IMR-90 (cell line): ENCODE measurements at places on chromosomes 5 and 9. TPM values are rescaled to one million over a fixed set of nuclear protein-coding genes. Genes with fewer than 3 reads are reported as not detected.
A peak's percentile ranks its signal among the peaks of the same experiment; 100 is the strongest.

DNA sequence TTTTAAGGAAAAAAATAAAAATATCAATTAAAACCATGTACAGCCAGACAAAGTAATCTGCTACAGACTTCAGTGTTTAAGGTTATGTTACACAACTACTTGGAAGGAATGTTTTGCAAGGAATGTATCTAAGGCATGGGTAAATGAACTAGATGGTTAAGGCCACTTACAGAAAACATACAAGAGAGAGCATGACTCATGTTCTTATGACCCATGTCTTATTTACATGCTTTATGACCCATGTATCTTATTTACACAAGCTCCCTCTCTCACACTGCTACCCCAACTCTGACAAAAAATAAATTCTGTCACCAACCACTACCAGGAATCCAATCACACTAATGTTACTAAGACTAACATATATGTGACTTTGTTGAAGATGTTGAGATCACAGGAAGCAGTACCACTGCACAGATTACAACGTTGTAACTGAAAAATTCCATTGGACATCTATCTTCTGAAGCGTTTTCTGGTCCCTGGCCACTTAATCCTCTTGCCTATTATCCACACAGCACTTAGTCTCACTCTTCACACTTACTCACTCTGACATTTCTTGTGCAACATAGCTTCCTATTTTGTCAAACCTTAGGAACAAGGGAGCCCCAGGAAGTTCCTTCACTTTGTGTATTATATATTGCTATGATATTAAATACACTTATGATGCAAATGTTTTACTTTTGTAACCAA is 1630.1 kb upstream of the C9orf72 start:
- no peak for DNase-seq

The SPINK7 gene
- total RNA-seq, result not detected in 2 replicates

- DNase-seq, result peak; percentile 10
Observed at GRCh38 chr5:14753292-14753691, 88.8 kb downstream of the OTULIN start.

DNA sequence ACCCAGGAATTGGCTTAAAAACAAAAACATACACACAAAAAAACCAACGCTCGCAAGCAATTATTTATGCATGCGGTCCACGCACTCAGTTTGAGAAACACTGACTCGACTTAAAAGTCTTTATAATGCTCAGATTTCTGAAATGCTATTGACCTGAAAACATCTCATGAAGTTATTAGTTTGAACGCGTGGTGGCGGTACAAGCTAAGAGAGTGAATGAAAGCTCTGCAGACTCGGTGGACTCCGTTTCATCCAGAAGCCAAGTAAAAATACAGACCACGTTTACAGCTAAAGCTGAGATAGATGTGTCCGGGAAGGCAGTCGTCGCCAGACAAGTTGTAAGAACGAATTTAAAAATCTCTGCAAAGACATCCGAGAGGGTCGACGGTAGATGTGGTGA is at the start of gene PCDHB6:
PCDHB6 (plus strand) TSS at position 246 of the 400 bp plus-strand sequence. CDS start 201 bp downstream, outside the sequence.
- DNase-seq, result peak; percentile 3

The SUSD1 gene
- total RNA-seq, result 4.2 and 4.7 TPM in 2 replicates

DNA sequence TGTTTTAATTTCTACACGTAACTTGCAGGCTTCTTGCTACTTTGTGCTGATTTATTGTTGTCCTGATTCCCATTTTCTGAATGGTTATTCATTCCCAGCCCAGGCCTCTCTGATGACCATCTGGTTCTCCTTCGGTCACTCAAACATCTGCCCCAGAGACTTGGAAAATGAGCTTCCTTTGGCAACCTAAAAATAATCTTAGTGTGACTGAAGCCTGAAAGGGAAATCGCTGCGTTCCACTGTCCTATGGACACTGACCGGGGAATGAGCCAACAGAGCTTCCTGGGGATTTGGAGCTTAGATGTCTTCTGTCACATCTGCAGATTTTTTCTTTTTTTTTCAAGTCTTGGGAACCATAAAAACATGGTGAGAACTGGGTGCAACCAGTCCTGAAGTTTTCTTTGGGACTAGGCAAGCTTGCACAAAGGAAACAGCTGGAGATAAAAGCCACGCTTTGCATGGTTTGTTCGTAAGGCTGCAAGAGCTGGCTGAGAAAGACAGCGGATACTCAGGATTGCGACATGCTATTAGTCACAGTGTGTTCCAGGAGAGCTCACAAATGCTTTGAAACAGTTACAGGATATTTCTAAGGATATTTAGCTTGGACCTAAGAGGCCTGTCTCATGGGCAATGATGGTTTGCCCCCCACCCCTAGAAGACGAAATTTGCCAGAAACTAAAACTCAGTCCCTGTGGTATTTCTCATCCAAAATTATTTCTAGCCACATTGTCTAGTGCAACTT is 146.2 kb downstream of the GOLPH3 start:
- DNase-seq, result peak; percentile 97

- DNase-seq, result no peak
Observed at GRCh38 chr5:133387621-133388020, 224.7 kb downstream of the FSTL4 start.

DNA sequence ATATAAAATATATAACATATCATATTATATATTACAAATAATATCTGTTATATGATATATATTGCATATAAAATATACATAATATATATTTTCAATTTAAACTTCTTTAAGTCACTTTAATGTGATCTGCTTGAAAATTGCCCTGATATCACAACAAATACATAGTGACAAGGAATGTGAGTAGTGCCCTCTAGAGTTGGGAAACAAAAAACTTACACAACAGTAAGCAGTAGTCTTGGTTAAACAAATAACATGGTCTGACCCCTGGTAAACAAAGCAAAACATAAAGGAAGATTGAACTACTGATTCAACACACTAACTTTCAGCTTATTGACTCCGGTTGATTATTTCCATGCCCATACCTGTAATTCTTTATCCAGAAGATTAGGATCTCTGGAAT is 188.3 kb upstream of the NMUR2 start:
- no peak for DNase-seq

The SLC34A3 gene
- total RNA-seq, result not detected in 2 replicates

The PCDHGA9 gene
- 3.9 and 4.5 TPM in 2 replicates for total RNA-seq

The ZER1 gene
- total RNA-seq, result 7.5 and 7.7 TPM in 2 replicates

GRCh38 chr5:9335754-9336495 is 209.9 kb downstream of the SEMA5A start:
- no peak for DNase-seq

DNA sequence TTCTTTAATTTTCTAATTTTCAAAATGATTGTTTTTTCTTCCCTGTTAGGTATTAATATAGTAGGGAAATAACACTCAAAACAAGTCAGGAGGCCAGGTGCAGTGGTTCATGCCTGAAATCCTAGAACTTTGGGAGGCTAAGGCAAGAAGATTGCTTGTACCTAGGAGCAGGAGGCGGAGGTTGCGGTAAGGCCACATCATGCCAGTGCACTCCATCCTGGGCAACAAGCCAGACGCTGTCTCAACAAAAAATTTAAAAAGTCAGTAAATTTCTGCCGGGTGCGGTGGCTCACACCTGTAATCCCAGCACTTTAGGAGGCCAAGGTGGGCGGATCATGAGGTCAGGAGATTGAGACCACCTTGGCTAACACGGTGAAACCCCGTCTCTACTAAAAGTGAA is 10.2 kb upstream of the CDK7 start:
- DNase-seq, result no peak

GRCh38 chr5:142313682-142314081 is 11.1 kb downstream of the SPRY4 start:
- DNase-seq, result no peak

The SOX30 gene
- total RNA-seq, result not detected in 2 replicates

The MAP1B gene
- 183 and 212 TPM in 2 replicates for total RNA-seq

GRCh38 chr9:120876842-120877240 is at the start of gene PHF19:
TSS of gene PHF19 (minus strand) at chr9:120877188. CDS start at chr9:120874741, 2,447 bp downstream.
- DNase-seq, result no peak

The CLK4 gene
- total RNA-seq, result 8.2 and 14.4 TPM in 2 replicates

DNA sequence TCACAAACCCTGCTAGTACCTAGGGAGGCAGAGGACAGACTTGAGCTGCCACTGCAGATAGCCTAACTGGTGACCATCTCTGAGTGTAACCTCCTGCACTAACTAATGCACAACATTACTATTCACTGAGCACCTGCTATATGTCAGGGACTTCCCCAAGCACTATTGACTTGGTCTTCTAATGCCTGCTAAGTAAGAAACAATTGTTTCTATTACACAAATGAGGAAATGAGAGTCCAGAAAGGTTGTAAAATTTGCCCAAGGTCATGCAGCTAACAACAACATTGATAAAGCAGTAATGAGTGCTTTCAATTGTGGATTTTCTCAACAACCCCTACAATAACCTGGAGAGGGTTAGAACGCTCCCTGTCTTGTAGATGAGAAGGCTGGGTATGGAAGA is 183.7 kb downstream of the ZNF462 start:
- no peak for DNase-seq

GRCh38 chr9:97852399-97853055 is 499 bp upstream of the FOXE1 start:
- no peak for DNase-seq

DNA sequence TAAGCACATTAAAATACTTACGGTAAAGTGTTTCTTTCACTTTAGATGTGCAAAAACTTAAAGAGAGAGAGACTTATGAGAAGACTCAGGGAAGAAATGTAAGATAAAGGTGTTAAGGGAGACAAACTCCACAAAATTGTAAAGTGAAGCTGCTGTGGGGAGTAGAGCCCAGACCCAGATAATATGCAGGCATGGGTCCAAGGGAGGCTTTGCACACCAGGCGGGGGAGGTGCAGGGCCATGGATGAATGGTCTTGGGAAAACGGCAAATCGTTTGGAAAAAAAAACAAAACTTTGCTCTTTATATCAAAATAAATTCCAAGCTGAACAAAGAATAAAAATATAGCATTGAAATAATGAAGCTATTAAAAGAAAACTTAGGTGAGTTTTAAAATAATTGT is 9.1 kb downstream of the SYK start:
- no peak for DNase-seq

DNA sequence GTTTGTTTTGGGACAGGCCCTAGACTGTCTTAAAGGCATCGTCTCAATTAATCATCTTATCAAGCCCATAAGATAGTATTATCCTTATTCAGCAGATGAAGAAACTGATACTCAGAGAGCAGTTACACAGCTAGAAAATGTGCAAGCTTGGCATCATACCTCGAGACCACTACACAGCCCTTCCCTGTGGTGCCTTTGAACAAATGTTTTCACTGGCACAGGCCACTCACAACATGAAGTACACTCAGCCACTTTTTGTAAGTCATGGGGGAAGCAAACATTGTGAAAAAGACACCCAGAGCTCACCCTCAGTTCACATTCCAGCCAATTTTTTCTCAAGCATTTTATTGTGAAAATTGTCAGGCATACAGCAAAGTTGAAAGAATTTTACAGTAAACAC is 122.5 kb downstream of the WDR41 start:
- no peak for DNase-seq

The PCDHB9 gene
- total RNA-seq, result under 0.01 and 0.18 TPM in 2 replicates

DNA sequence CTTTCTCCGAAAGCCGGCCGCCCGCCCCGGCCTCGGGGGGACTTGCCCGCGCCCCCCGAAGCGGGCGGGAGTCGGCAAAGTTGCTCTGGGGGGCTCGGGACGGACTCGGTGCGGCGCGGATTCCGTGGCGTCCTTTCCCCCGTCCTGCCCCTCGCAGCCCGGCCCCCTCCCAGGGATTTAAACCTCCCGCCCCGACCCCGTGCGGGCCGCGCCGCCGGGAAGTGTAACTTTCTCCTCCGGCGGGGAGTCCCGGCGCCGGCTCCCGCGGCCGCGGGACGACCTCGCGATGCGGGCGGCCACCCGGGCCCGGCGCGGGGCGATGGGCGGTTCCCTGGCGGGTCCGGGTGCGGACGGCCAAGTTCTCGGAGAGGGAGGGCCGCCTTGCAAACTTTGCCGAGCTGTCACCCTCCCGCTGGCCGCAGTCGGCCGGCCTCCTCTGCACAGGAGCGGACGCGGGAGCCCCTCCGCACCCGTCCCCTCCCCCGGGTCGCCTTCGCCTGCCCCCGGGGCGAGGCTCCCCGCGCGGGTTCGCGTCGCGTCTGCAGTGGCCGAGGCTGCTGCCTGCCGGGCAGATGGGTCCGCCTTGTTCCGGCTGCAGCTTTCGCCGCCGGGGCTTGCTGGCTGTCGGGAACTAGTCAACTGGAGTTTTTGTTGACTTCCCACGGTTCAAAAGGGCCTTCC is 732 bp downstream of the PBX3 start:
- DNase-seq, result no peak

DNA sequence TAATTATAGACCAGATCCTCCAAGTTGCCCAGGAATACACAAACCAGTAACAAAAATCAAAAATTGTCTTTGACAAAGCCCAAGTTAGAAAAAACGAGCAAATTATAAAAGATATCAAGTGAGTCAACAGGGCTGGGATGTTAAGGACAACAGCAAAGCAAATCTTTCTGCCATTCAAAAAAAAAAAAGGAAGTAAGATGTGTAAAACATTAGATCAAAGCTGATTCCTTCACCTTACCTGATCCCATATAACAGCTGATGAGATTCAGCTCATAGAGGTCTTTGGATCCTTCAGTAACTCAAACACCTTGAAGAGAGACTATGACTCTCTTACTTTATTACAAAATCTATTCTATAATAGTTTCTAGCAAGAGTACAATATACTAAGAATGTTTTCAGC is 100.9 kb downstream of the STRBP start:
- no peak for DNase-seq

DNA sequence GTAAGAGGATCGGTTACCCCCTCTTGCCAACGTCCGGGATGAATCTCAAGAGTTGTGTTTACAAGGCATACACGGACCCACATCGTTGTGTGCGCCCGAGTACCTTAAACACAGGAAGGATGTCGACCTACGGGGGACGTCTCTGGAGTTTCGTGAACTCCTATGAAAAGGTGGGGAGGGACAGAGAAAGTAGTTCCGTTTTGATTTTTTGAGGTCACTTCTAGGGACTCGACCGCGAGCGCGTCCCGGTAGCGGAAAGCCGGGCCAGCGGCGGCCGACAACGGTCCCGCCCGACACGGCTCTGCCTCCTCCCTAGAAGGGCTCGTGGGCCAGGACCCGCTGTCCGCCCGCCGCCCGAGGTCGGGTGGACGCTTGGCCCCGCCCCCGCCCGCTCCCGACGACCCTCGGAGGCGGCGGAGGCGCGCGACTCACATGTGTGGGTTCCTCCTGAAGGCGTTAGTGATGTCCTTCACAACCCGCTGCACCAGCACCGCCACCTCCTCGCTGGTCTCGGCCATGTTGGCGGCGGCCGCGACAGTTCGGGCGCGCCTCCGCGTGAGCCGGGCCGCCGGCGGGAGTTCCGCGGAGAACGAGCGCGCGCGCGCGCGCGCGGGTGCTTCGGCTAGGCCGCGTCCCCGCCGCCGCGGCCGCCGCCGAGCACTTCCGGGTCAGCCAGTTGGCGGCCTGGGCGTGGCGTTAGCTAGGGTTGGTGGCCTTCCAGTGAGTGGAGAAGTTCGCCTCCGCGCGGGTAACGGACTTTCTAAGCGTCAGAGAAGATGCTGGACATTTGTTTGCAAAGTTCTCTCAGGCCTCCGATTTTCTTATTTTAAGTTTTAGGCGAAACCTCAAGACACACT is at the start of gene PTAR1:
PTAR1 (minus strand) TSS at position 591 of the 857 bp plus-strand sequence; CDS start at position 518, 73 bp downstream.
- peak; percentile 86 for DNase-seq

DNA sequence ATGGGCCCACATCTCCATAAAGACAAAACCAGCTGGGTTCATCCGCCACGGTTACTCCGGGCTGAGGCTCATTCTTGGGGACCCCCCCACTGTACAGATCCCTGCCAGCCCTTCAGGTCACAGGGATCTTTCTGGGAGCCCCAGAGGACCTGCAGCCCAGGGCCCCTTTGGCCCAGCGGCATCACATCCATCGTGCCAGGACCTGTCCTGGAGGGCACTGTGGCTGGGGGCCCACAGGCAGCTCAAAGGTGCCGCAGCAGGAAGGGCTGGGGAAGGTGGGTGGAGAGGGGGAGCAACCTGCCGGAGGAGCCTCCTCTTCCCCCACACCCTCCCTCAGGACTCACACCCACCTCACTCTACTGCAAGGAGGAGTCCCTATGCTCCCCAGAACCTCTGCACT is 252.8 kb downstream of the ROR2 start:
- no peak for DNase-seq

GRCh38 chr5:109192555-109193281 is 217.1 kb downstream of the PJA2 start:
- DNase-seq, result no peak

The RNF44 gene
- total RNA-seq, result 0.54 and 0.83 TPM in 2 replicates
